C1 segment of cervical spinal cord (tissue), 14 donors: ENCODE measurements at places on chromosomes 3 and 15.

- DNase-seq = no peak
Observed at GRCh38 chr3:29557186-29557585, 276.3 kb downstream of the RBMS3 start.

- DNase-seq = no peak
Observed at GRCh38 chr3:79286882-79287281, 480.9 kb downstream of the ROBO1 start.

- DNase-seq = no peak
Observed at GRCh38 chr3:139127101-139127500, 82.4 kb upstream of the PRR23C start.

DNA sequence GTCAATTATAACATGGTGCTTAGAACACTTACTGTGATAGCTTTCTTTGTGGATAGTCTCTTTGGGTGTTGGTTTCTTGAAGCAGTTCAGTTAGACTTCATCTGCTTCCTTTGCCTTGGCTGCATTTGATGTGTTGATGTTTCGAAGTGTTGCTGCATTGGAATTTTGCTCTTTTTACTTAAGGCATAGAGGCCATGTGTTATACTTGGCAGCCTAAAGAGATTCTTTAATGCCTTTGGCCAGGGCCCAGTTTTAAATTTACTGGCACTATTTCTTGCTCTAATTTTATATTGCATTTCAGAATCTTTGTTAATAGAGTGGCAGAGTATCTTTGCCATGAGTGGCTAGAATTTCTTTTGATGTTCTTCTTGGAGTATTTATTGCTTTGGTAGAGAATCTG is 21.2 kb downstream of the NR1D2 start:
- DNase-seq = no peak

DNA sequence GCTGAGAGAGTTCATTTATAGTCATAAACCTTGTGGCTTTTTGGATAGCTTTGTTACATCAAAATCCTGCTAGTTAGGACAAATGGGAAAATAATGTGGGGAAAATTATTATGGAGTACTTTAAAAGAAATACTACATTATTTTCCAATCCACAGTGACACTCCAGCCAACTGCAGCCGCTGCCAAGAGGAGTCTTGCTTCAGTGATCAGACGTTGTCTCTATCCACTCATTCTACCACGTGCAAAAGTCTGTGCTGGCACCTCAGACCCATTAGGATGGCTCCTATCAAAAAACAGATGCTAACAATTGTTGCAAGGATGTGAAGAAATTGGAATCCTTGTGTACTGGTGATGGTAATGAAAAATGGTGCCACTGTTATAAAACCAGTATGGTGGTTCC is 128.6 kb upstream of the IQSEC1 start:
- no peak for DNase-seq

DNA sequence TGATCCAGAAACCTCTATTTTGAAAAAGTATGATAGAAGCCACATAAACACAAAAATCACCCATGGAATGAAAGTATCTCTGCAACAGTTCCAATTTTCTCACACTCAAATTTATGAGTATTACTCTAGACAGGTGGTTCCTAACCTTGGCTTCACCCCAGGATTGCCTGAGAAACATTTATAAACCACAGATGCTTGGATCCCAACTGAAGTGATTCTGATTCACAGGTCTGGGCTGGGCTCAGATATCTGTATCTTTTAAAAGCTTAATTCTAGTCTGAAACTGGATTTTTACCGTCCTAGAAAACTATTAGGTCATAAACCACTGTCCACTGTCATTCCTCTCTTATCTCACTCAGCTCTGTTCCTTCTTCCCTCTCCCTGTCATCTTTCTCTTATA is 7.4 kb upstream of the SST start:
- DNase-seq = no peak

DNA sequence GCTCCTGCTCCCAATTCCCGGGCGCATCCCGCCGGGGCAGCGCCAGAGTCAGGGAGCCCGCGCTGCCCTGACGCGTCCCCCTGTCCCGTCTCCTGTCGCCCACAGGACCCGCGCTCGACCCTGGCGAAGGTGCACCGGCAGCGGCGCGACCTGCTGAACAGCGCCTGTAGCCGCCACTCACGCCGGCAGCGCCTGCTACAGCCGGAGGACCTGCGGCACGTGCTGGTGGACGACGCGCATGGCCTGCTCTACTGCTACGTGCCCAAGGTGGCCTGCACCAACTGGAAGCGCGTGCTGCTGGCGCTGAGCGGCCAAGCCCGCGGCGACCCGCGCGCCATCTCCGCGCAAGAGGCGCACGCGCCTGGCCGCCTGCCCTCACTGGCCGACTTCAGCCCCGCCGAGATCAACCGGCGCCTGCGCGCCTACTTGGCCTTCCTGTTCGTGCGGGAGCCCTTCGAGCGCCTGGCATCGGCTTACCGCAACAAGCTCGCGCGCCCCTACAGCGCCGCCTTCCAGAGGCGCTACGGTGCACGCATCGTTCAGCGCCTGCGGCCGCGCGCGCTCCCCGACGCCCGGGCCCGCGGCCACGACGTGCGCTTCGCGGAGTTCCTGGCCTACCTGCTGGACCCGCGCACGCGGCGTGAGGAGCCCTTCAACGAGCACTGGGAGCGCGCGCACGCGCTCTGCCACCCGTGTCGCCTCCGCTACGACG is 16.9 kb downstream of the C3orf22 start:
- no peak for DNase-seq

- no peak for DNase-seq
Observed at GRCh38 chr3:71559578-71560162, 23.9 kb downstream of the FOXP1 start.

GRCh38 chr3:69669070-69669469 is 70.2 kb upstream of the MITF start:
- no peak for DNase-seq

GRCh38 chr15:42315521-42315920 is 42.3 kb upstream of the TMEM87A start:
- no peak for DNase-seq

DNA sequence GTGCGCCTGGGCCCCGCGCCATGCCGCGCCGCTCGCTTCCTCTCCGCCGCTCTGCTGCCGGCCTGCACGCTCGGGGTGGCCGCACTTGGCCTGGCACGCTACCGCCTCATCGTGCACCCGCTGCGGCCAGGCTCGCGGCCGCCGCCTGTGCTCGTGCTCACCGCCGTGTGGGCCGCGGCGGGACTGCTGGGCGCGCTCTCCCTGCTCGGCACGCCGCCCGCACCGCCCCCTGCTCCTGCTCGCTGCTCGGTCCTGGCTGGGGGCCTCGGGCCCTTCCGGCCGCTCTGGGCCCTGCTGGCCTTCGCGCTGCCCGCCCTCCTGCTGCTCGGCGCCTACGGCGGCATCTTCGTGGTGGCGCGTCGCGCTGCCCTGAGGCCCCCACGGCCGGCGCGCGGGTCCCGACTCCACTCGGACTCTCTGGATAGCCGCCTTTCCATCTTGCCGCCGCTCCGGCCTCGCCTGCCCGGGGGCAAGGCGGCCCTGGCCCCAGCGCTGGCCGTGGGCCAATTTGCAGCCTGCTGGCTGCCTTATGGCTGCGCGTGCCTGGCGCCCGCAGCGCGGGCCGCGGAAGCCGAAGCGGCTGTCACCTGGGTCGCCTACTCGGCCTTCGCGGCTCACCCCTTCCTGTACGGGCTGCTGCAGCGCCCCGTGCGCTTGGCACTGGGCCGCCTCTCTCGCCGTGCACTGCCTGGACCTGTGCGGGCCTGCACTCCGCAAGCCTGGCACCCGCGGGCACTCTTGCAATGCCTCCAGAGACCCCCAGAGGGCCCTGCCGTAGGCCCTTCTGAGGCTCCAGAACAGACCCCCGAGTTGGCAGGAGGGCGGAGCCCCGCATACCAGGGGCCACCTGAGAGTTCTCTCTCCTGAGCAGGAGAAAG is 951 bp downstream of the GPR62 start:
- DNase-seq = peak; percentile 76

GRCh38 chr3:77373619-77374018 is 333.7 kb downstream of the ROBO2 start:
- no peak for DNase-seq

- no peak for DNase-seq
Observed at GRCh38 chr3:118761291-118761606, 273.4 kb downstream of the IGSF11 start.

DNA sequence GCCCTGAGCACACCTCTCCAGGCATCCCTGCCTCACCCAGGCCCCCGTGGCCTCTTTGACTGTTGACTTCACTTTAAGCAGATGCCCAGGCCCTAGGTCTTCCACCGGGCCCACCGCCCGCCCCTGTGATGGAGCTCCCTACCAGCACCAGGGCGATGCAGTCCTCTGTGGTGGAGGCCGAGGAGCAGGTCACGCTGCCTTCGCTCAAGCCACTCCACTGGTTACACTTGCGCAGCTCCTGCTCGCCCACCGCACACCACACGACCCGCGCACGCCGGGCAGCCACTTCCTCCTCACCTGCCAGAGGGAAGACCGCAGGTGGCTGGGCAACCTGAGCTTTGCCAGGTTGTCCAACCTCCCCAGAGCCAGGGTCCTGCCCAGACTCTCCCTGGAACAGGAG is 16.0 kb downstream of the LTF start:
- no peak for DNase-seq

- DNase-seq = no peak
Observed at GRCh38 chr3:53196575-53197407, 35.8 kb downstream of the PRKCD start.

DNA sequence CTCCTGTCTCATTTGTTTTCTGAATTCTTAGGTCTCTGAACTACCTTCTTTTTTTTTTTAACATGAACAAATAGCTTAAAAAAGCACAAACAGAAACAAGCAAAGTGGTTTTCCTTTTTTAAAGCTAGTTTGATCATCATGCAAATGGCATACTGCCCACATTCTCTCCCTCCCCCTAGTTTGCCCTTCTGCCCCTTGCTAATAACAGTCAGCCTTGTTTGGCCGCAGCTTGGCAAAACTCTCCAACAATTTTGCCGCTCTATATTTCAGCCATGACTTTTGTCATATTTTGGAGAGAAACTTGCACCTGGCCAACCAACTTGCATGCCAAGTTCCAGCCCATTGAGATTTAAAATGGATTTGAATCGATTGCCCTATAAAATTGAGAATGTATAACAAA is 666.0 kb upstream of the NR2F2 start:
- no peak for DNase-seq

GRCh38 chr3:105352976-105353375 is 13.7 kb upstream of the ALCAM start:
- DNase-seq = no peak

- no peak for DNase-seq
Observed at GRCh38 chr15:80072285-80072994, 13.0 kb downstream of the ZFAND6 start.

DNA sequence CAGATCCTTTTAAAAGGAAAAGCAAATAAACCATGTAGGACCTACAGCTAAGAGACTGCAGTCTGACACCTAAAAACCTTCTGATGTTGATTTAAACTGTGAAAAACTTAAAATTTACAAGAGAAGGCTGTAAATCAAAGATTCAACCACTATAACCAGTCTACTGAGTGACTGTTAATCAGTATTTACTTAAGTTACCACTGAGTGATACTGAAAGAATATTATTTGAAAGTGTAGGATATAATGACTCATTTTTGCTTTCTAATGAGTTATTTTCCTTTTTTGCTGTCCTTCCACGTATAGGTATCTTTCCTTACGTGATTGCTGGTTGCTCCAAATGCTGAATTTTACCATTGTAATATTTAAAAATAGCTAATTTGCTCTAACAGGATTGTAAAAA is 44.6 kb downstream of the RFX7 start:
- DNase-seq = no peak

DNA sequence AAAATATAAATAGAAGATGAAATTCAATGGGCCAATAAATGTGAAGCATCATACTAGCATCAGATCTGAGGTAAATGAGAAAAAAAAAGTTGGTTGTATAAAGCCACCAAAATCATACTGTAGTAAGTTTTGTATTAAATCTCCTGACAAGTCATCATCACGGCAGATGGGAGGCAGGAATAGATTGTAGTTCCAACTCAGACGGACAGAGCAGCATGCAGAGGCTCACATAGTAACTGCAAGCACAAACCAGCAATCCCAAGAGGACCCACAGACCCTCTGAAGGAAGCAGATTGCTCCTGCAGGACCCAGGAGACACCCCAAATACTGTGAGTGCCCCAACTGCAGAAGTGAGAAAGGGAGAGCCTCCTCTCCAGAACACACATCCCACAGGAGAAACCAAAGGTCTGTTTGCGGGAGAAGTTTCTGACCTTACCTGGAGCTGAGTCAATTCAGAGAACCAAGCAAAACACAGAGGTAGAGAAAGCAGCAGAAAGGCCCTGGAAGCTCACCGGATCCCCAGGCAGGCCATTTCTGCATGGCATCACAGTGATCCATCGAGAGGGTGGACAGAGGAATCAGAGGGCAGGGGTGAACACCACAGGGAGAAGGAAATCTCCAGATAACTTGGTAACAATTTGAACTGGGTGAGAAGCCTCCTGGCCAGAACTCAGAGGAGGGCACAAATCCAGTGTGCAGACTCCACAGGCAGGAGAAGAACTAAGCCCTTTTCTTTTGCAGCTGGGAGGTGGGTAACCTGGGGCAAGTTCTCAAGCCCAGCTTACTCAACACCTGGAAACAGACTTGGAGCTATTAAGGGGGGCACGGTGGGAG is 141.6 kb upstream of the ARHGEF26 start:
- no peak for DNase-seq

DNA sequence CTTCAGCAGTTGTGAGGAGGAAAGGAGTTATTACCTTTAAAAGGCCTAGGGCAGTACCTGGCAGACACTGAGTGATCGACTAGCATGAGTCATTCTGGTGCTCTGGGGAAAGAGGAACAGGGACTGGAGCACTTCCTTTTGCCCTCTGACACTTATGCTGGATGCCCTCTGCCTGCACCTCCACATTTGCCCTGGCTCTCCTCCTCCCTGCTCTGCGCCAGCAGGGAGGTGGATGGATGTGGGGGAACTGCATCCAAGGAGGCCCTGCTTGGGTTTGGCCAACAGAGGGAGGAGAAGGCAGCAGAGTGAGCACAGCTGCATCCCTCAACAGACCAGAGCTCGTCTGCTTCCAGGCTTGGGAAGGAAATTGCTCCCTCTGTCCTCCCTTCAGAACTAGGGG is 75.0 kb downstream of the SEMA5B start:
- DNase-seq = no peak

- DNase-seq = no peak
Observed at GRCh38 chr15:57890351-57890750, 175.2 kb downstream of the ALDH1A2 start.

- no peak for DNase-seq
Observed at GRCh38 chr15:92159906-92160841, 233.5 kb upstream of the ST8SIA2 start.

DNA sequence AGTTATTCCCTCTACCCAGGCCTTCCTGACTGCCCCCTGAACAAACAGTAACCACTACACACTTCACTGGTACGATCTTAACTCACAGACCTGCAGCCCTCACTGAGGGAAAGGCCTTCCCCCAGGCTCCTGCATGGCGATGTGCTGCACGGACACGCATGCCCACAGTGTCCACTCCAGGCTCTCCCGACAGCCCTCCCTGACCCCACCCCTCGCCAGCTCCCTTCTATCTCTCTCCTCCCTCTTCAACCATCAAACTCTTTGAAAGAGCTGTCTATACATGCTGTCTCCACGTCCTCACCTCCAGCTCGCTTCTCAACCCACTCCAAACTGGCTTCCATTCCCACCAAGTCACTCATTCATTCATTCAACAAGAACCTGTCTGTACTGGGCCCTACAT is 3.9 kb downstream of the SCN5A start:
- DNase-seq = no peak
